ENCODE measurements at places on chromosomes 2 and 18. TPM values are rescaled to one million over a fixed set of nuclear protein-coding genes. Genes with fewer than 3 reads are reported as not detected.
A peak's percentile ranks its signal among the peaks of the same experiment; 100 is the strongest.

The MFSD2B gene
- total RNA-seq, result 10.9 TPM

The ALKAL2 gene
- not detected for total RNA-seq

The IL1R1 gene
- 2.5 TPM for total RNA-seq

The GALNT5 gene
- total RNA-seq, result 47.4 TPM

The IL36B gene
- not detected for total RNA-seq

The RTP5 gene
- total RNA-seq, result not detected

DNA sequence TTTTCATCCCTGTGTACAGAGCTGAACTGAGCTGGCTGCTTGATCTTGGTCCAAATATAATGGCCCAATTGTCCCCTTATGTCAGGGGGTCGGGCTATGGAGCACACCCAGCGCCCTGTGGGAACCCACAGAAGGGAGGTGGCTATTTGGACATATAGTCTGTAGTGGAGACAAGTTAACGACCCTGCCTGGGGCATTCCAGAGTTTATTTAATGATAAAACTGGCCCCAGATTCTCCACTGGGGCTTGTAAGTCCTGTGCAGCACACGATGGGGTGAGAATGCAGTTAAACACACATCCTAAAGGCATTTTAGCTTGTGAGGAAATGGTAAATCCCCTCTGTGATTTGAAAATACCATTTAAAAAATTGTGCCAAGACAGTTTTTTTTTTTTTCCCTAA is 72.9 kb downstream of the QPCT start:
- no peak for DNase-seq

GRCh38 chr2:185796758-185797157 is 58.2 kb downstream of the FSIP2 start:
- DNase-seq, result no peak

DNA sequence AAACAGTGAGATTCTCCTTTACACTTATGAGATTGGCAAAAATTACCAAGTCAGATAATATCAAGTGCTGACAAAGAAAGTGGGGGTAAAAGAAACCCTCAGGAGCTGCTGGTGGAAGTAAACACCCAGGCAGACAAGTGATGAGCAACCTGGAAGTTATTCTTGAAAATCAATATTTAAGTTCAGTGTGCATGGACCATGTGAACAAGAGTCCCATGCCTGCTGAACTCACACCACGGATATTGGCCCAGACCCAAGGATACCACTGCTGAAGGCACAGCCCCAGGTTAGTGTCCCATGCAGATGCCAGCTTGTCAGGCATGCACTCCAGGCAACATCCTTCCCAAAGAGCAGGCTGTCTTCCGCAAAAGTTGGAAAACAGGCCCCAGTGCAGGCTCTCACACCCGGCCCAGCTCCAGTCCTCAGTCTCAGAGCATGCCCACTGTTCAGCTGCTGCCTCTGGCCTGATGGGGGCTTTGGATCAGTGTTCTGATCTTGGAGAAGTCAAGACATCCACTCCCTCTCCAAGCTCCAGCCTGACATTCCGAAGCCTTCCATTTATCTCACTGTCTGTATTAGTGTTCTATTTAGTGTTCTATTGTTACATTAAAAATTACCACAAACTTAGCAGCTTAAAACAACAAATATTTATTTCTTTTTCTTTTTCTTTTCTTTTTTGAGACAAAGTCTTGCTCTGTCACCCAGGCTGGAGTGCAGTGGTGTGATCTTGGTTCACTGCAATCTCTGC is 70.0 kb downstream of the HS1BP3 start:
- DNase-seq, result no peak

DNA sequence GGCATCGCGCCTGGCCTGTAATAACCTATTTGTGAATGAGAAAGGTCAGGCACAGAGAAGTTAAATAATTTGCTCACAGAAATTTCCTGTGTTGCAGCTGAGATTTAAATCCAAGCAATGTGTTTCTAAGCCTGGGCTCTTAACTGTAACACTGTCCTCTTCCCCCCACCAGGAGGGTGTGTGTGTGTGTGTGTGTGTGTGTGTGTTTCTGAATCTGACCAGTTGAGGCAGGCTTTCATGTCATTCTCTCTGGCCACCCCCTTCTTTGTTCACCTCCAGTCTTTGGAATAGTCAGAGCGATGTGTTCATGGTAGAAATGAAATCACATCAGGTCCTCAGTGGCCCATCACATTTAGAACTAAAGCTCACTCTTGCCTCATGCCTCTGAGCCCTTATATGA is 81.2 kb downstream of the NEDD4L start:
- peak; percentile 17 for DNase-seq

DNA sequence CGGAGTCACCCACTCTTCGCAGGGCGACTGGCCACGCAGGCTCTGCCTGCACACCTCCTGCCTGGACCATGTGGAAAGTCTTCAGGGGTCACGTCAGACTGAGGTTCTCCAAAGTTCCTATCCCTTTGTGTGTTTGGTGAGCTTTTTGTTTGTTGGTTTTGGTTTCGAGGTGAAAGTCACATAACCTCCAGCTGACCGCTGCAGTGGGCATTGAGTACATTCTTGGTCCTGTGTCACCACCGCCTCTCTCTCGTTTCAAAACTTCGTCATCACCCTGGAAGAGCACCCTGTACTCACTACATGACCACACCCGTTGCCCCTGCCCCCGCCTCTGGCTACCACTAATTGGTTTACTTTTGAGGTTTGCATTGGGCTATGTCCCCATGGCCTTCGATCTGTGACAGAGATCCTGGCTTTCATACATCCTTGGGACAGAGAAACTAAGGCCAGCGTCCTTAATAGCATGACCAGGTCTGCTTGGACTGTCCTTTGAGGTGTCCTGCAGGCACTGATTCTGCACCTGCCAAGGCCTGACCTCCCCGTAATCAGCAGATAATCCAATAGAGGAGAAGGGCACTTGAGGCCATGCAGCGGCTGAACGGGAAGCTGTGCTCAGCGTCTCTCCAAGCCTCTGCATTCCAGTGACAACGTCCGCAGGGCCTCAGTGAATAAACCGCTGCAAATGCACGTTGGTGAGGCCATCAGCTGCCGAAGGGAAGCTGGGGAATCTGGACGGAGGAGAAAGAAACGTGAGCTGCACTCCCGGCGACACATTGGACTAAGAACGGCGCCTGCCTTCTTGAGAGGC is 46.8 kb downstream of the SH3BP4 start:
- no peak for DNase-seq

GRCh38 chr2:80238692-80239469 is 65.7 kb downstream of the LRRTM1 start:
- peak; percentile 62 for DNase-seq

- no peak for DNase-seq
These were observed 19.3 kb upstream of the CYP27C1 start for GRCh38 chr2:127239395-127239794.
